ENCODE measurements at places on chromosomes 2 and 18. TPM values are rescaled to one million over a fixed set of nuclear protein-coding genes. Genes with fewer than 3 reads are reported as not detected.

DNA sequence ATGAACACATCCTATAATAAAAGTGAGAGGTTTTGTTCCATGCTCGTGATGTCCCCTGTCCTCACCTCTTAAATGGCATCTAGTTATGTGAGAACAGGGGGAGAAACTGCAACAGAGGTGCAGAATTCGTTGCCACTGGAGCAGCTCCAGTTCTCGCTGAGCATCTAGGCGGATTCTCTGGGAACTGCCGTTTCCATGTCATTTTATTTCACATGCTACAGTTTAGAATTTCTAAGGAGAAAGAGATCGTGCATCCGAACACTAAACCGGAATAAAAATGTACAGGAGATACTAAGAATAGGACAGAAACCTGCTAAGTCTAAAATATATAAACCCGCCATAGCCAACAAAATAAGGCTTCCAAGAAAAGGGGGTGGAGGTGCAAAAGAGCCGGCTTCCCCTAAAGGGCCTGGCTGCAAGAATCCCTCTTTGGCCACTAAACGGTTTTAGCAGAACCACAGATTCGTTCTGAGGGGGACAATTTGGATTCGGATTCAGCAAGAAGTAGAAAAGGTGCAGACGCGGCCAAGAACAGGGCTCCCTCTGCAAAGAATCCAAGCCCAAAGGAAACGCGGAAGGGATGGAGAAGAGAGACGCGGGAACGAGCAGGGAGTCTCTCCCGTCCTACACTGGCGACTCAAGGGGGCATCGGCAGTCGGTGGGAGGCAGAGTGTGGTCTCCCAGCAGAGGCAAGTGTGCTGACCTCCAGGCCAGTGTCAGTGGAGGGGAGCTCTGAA lies 1.3 kb downstream of the TMEM163 start:
- peak overlapping the region; percentile 43 for H3K4me3 ChIP-seq
- H3K4me1 ChIP-seq, result peaks cover 6% of the 10 kb centered on the region
- no peak overlapping the region for H3K27ac ChIP-seq
- peaks cover 4% of the 10 kb centered on the region for H3K27me3 ChIP-seq
- no peak for DNase-seq

Gene GLI2
- total RNA-seq, result 1.1 TPM

DNA sequence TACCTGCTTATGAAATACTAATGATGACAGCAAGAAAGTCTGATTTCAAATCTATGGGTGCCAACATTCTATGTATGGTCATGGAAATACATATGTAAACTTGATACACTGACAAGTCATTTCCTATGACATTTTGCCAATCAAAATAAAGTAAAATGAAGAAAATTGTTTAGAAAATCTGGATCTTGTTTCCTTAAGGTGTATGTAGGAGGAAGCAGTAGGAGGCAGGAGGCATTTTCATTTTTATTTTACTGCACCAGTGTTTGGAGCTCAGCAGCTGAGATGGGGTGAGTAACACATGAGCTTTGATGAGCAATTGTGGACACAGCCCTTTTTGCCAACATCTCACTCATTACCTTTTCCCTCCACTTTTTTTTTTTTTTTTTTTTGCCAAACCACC lies 167.0 kb downstream of the AFF3 start:
- H3K4me3 ChIP-seq, result no peak overlapping the region
- H3K27me3 ChIP-seq, result no peaks in the 10 kb centered on the region
- no peaks in the 10 kb centered on the region for H3K4me1 ChIP-seq
- no peak for DNase-seq
- no peak overlapping the region for H3K27ac ChIP-seq

DNA sequence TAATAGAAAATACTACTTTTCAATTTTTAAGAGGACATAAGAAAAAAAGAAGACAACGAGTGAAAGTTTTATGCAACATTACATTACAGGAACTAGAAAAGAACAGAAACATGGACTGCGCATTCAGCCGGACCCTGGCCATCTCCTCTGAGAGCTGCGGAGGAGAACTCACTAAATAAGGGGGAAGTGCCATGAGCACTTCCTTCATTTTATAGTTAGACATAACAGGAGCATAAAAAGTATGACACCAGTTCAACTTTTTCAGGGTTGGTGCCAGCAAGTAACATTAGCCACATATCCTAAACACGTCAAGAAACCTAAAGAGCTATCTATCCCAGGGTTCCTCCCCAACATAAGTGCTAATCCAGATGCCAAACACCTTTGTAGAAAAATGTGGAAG lies 78.0 kb upstream of the SERTAD2 start:
- no peak for DNase-seq
- no peak overlapping the region for H3K4me3 ChIP-seq
- H3K27me3 ChIP-seq, result no peaks in the 10 kb centered on the region
- H3K27ac ChIP-seq, result no peak overlapping the region

Gene ZC3H15
- total RNA-seq, result 56.1 TPM

DNA sequence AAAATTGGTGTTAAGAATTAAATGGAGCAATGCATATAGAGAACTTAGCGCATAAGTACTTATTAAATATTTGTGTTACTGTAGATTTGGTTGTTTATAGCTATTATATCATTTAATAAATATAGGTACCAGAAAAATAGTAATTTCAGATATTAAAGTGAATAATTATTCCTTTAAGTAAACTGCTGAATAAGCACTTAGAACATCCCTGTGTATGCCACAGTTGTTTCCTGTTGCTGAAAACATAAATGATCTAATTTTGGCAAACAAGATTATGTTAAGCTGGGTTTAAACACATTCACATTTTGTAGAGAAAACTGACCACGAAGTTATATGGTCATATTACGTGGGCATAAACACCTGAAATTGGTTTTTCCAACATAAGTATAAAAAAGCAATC lies 388.0 kb upstream of the ZNF804A start:
- H3K4me1 ChIP-seq, result no peaks in the 10 kb centered on the region
- no peak for DNase-seq
- no peaks in the 10 kb centered on the region for H3K27me3 ChIP-seq
- no peak overlapping the region for H3K4me3 ChIP-seq
- H3K36me3 ChIP-seq, result no peaks in the 10 kb centered on the region
